ENCODE measurements at places on chromosomes 6 and 20.

GRCh38 chr6:140225701-140226436 is 851.4 kb upstream of the CITED2 start:
- no peak for DNase-seq

- no peak for DNase-seq
Observed at GRCh38 chr20:54438166-54438565, 37.2 kb upstream of the DOK5 start.

GRCh38 chr20:846894-847278 is 13.4 kb downstream of the FAM110A start:
- DNase-seq: no peak

DNA sequence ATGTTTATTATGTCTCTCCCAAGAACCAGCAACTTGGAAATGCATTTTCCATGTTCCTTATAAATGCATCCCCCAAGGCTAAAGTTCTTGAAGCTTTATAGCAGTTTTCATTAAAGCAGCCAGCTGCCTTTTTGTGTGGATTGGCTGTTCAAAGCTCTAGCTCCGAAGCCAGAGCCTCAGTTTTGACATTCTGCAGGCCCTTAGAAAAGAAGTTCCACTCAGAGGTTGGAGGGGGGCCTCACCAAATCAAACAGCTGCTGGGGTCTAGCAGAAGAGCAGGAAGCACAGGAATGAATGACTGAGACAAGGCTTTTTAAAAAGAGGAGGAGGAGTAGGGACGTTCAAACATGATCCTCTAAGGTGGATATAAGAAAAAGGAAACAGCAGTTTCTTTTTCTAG is 4.2 kb upstream of the POU3F2 start:
- DNase-seq: no peak

- DNase-seq: no peak
Observed at GRCh38 chr6:27239258-27239657, 8.2 kb upstream of the PRSS16 start.

- no peak for DNase-seq
Observed at GRCh38 chr6:18118330-18118729, 4.1 kb downstream of the NHLRC1 start.

GRCh38 chr6:132675749-132676148 is 16.8 kb upstream of the TAAR1 start:
- DNase-seq: no peak

- no peak for DNase-seq
Observed at GRCh38 chr6:15343490-15344191, 97.8 kb downstream of the JARID2 start.

GRCh38 chr6:169045486-169045885 is 208.2 kb downstream of the THBS2 start:
- DNase-seq: no peak

DNA sequence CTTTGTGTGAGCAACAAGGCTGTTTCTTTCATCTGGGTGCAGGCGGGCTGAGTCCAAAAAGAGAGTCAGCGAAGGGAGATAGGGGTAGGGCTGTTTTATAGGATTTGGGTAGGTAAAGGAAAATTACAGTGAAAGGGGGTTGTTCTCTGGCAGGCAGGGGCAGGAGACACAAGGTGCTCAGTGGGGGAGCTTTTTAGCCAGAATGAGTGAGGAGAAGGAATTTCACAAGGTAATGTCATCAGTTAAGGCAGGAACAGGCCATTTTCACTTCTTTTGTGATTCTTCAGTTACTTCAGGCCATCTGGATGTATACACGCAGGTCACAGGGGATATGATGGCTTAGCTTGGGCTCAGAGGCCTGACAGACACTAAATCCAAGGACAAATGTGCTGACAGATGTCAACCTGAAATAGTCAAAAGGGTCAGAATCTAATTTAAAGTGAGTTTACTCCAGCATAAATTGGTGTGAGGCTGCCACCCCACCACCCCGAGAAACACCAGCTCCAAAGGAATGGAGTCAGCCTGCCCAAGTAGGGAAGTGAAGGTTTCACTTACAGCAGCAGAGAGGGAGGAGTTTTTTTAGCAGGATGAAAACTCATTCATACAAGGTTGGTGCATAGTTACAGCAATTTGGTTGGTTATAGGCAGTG is 560.0 kb upstream of the CDH4 start:
- DNase-seq: no peak

DNA sequence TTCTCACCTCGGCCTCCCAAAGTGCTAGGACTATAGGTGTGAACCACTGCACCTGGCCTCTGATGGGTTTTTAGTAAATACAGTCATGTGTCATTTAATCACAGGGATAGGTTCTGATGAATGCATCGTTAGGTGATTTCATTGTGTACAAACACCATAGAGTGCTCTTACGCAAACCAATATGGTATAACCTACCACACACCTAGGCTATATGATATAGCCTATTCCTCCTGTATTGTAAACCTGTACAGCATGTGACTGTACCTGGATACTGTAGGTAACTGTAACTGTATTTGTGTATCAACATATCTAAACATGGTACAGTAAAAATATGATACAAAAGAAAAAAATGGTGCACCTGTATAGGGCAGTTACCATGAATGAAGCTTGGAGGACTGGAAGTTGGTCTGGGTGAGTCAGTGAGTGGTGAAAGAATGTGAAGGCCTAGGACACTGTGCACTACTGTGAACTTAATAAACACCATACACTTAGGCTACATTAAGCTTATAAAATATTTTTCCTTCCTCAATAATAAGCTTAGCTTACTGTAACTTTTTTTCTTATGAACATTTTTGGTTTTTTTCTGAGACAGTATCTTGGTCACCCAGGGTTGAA is 10.0 kb downstream of the BICRAL start:
- no peak for DNase-seq

- no peak for DNase-seq
Observed at GRCh38 chr6:9515633-9516606, 899.0 kb downstream of the TFAP2A start.

DNA sequence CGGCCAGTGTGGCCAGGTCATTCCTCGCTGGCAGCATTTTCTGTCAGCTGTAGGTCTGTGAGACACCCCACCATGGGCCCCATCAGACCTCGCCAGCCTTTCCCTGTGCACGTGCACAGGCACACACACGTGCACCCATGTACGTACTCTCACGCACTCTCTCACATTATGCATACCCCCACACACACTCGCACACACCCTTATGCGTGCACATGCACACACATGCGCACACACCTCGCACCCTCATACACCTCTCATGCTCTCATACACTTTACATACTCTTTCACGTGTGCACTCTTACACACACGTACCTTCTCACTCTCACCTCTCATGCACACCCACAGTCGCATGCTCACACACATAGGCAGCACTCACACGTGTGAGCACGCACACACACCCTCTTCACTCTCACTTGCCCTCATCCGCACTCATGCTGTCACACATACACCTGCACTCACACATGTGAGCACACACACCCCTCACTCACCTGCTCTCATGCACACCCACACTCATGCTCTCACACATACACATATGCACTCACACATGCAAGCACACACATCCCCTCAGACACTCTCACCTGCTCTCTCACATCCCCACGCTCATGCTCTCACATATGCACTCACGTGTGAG is 46.7 kb downstream of the SNX9 start:
- no peak for DNase-seq

DNA sequence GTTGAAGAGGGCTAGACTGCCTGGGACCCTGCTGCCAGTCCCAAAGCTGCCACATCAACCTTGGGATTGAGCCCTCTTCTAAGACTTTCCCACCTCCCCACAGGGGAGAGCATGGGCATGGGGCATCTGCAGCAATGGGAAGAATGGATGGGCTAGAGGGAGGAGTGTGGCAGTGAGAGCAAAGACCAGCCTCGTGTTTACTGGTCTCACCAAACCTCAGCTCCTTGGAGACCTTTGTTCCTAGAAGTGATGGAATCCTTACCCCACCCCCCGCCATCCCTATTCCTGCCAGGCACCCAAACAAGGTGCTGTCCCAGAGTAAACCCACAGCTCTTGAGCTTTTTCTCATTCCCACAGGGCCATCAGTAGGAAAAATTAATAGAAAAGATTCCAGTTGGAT is 20.0 kb upstream of the ARMC12 start:
- no peak for DNase-seq

- DNase-seq: no peak
Observed at GRCh38 chr6:3280091-3280490, 21.3 kb downstream of the PSMG4 start.

DNA sequence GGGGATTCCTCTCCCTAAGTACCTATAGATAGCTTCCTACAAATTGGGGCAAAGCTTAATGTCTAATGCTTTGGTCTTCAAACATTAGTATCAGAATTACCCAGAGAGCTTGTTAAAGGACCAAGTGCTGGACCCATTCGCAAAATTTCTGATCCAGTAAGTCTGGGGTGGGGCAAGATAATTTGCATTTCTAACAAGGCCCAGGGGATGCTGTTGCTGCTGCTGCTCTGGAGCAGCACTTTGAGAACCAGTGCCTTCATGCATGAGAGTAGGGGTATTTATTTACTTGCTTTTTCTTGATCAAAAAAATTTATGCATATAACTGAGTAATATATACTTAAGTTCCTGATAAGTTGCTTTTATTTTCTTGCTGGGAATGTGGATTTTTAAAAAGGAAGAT is 24.5 kb upstream of the COL19A1 start:
- no peak for DNase-seq

- DNase-seq: no peak
Observed at GRCh38 chr6:75331151-75331550, 46.6 kb upstream of the TMEM30A start.

GRCh38 chr6:160135907-160136655 is 14.5 kb downstream of the SLC22A1 start:
- no peak for DNase-seq

DNA sequence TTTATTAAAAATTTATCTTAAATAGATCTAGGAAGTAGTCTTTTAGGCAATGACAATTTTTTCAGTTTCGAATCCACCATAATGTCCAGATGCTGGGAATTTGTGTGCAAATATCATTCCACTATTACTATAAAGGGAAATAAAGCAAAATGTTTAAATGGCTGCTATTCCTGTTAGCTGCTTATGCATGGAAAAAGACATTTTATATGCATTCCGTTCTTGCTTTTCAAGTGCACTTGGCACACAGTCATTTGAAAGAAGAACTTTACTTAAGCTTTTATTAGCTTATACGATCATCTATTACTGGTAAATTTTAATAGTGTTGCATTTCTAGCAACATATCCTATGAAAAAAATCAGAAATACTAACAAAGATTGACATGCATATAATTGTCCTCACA is 42.0 kb downstream of the PRL start:
- no peak for DNase-seq

DNA sequence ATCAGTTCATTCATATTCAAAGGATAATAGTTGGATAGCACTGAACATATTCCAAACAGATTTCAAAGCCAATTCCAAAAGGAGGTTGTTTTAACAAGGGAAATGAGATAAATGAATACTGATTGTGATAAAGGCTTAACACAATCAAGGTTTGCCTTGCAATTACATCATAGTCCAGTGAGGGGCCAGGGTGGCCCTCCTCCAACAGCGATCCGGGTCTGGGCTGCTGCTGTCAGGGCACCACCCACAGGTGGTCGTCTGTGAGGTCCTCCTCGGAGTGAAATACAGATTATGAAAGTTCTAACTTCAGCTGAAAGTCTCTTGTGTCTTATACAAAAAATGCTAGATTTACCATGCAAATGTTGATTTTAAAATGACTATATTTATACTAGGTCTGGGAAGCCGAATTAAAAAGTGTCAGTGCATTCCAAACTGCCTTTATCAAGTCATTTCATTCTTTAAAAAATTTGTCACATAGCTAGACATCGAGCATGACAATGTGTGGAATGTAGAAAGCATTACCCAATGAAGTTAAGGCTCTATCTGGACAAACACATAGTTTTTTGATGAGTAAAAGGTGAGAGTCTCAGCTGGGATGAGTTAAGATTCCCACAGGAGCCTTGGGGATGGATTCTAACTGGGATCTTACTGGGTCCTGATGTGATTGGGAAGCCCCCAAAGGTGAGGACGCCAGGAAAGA is 65.9 kb upstream of the SLC22A23 start:
- no peak for DNase-seq

GRCh38 chr20:63158845-63159244 is 57.1 kb downstream of the YTHDF1 start:
- DNase-seq: no peak

DNA sequence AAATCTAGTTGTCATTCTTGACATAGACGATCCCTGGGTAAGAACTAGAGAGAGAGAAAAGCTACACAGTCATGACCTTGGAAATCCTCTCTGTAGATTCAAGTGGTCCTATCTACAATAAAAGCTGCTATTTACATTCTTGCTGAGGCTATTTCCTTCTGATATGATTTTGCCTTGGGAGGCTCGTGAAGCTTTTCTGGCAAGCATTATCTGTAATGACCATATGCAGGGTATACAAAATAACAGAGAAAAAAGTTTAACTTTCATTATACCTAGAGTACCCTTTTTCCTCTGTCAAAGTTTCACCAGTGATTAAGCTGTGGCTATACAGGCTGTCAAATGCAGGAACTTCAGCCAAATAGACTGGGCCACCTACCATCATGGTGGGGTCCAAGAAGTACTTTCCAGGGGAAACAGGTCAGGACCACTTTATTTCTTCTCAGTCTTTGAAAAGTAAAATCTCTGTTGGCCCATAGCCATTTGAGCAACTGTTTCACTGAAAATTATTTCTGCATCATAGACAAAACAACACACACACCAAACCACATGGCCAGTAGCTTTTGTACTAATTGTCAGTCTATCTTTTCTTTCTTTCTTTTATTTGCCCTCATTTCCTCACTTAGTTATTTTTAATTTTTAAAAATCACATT is 677.0 kb upstream of the ID4 start:
- DNase-seq: no peak

DNA sequence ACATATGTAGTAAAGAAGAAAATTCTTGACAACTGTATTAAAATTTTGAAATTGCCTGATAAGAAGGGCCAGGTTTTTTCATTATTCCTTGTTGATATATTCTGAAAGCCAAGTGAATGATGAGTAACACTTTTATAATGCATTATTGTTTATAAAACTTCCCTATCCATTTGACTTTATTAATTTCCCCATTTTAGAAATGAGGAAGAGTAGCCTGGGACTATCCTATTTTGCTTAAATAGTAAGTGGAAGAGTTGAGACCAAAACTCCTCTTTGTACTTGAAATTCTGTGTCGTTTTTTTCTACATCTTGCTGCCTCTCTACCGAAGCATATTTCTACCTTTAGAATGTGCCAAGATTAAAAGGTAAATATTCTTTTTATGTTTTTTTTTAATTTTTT is 39.7 kb downstream of the TRMT11 start:
- DNase-seq: no peak
